Neural progenitor cell (in vitro differentiated cells): ENCODE measurements at places on chromosomes 12 and 14.

GRCh38 chr14:96265383-96266095 lies 9.5 kb downstream of the BDKRB1 start:
- DNase-seq, result no peak

- peak; percentile 96 for DNase-seq
Observed at GRCh38 chr12:2877047-2877952, at the start of the genes FOXM1 and RHNO1. FOXM1 (minus strand) TSS chr12:2877174; CDS start chr12:2874478, 2,696 bp downstream. RHNO1 (plus strand) TSS chr12:2877223; CDS start chr12:2885367, 8,144 bp downstream.

GRCh38 chr12:66188584-66189485 lies at the start of gene IRAK3:
IRAK3 (plus strand) TSS chr12:66189214; CDS start chr12:66189300, 86 bp downstream.
- peak; percentile 74 for DNase-seq

GRCh38 chr12:23618718-23619117 lies 330.8 kb downstream of the SOX5 start:
- no peak for DNase-seq

DNA sequence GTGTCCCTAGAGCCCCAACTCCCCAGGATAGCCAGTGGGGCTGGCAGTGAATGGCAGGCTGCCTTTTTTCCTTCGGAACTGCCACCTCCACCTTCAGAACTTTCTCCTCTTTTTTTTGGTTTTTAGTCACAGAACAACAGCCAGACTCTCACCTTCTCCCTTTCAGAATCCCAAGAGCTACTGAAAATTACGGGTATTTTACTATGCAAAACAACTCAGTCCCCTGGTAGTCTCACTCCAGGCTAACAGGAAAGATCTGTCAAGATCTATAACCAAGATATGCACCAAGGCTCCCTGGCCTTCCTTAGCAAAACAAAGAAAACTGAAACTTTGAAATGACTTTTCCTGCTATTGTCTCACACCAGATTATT lies 12.5 kb downstream of the PLEKHG6 start:
- DNase-seq, result no peak

DNA sequence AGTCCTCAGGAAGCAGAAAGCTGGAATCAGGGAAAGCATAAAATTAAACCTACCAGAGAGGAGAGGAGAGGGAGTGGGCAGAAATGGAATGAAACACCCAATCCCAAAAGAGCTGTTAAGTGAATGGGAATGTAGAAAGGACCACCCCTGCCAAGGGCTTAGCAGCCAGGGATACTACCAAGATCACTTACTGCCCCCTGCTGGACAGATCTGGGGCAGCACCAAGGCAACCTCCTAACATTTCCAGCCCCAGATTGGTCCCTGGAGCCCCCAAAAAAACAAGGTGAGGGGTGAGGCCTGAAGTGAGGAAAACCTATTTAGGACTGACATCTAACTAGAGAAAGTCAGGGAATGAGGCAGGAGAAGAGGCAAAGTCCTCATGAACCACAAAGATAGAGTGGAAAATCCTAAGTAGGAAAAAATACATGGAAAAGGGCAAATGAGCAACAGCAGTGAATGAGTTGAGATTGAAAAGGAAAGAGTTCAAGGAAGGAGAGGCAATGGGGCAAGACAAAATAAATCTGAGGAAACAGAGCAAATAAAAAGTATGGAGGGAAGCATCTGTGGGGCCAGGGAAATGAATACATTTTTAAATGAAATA lies 11.2 kb upstream of the FKBP11 start:
- DNase-seq, result peak; percentile 90

- DNase-seq, result no peak
Observed at GRCh38 chr14:92175811-92176210, 54.0 kb downstream of the CPSF2 start.

- no peak for DNase-seq
Observed at GRCh38 chr12:10632226-10632625, 18.8 kb upstream of the MAGOHB start.

- no peak for DNase-seq
Observed at GRCh38 chr12:47228802-47229201, 149.0 kb upstream of the AMIGO2 start.

- DNase-seq, result peak; percentile 55
Observed at GRCh38 chr12:29796823-29797263, 13.1 kb upstream of the TMTC1 start.

- DNase-seq, result no peak
Observed at GRCh38 chr12:61713121-61713520, 547.1 kb upstream of the USP15 start.

DNA sequence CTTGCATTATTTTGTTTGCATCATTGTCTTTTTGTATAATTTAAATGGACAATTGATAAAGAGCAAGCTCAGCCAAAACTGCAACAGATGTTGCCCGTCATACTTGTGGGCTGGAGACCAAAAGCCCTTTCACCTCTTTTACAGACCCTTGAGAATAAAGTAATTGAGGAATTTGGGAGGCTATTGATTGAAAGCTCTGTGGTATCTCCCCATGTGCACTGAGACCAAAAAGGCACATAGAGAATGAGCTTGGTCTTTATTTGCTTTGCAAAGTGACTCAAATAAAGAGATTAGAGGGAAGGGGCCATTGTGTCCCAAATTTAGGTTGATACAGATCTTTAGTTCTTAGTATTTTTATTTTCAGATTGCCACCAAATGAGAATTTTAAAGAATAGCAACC lies 617.6 kb downstream of the TRHDE start:
- peak; percentile 65 for DNase-seq

GRCh38 chr14:26078561-26078960 lies 519.3 kb downstream of the NOVA1 start:
- no peak for DNase-seq

DNA sequence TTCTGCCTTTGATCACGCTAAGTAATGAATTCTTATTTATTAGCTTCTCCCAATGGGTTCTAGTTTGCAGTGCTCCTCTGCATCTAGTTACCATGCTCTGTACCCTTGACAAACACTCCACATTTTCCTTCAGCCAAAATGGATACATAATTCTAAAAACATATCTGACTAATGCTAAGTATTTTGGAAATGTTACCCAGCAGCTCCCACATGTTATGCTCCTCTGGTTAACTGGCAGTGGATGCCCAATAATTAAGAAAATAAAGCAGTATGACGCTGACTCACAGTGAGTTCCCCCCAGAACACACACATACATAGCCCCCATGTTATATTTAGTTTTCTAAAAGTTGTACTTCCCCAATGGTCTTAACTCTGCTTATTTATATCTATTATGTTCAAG lies 74.6 kb downstream of the STXBP6 start:
- no peak for DNase-seq

DNA sequence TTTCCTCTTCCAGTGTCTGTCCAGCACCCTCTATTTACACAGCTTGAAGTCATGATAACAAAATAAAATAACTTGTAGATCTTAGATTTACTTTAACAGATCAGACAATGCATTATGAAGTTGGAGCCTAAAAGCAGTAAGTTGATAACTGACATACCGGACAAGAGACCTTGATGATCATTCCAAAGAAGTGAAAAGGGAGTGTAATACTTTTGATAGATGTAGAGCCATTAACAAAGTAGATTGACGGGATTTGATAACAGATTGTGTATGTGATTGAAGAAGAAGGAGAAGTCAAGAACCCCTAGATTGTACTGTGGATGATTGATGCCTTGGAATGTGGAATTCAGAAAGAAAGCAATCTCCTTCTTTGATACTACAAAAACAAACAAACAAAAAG lies 403.8 kb upstream of the MGAT4C start:
- no peak for DNase-seq

DNA sequence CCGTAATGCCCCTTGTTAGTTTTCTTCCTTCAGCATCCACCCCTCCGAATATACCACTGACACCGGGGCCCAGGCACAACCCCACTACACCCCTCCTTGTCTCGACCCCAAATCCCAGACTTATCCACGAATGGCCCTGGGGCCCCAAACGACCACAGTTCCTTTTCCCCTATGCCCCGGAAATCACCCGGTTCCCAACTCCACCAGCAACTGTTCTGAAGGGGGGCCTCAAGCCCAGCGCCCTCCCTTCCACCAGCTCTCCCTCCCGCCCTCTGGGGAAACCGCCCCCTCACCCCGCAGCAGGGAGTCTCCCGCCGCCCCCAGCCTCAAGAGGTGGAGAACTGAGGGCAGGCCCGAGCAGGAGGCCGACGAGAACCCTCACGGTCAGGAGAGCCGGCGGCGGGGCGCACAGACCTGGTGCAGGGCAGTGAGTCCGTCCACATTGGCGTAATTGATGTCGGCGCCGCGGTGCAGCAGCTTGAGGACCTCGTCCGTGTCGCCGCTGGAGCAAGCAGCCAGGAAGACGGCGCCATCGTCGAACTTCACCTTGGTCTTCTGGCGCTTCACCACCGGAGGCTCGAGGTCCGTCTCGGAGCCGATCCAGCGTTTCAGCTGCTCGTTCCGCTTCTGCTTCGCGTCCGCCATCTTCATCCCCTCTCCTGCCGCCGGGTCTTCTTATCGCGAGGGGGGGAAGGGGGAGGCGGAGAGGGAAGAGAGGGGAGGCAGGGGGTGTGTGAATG lies 446 bp downstream of the PPP1R12A start:
- DNase-seq, result no peak

DNA sequence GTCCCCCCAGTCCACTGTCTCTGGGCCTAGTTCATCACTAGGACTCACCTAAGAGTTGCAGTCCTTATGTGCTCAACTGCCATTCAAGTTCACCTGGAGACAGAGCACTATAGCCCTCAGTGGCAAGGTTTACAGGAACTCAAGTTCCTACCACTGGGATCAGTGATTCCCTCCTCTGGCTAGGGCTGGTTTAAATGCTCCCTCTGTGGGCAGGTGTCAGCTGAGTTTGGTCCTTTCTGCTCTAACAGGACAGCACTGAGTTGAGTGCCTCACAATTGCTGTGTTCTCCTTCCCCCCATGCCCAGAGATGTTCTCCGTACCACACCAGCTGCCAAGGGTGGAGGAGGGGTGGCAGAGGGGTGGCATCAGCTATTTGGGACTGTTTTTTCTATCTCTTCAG lies 20.8 kb upstream of the SAV1 start:
- DNase-seq, result no peak

DNA sequence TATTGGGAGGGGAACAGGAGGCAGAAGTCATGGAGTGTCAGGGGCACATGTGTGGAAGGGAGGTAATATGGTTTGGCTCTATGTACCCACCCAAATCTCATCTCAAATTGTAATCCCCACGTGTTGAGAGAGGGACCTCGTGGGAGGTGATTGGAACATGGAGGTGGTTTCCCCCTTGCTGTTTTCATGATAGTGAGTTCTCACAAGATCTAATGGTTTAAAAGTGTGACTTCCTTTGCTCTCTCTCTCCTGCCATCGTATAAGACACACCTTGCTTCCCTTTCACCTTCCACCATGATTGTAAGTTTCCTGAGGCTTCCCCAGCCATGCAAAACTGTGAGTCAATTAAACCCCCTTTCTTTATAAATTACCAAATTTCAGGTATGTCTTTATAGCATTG lies 41.6 kb upstream of the CDK17 start:
- no peak for DNase-seq

DNA sequence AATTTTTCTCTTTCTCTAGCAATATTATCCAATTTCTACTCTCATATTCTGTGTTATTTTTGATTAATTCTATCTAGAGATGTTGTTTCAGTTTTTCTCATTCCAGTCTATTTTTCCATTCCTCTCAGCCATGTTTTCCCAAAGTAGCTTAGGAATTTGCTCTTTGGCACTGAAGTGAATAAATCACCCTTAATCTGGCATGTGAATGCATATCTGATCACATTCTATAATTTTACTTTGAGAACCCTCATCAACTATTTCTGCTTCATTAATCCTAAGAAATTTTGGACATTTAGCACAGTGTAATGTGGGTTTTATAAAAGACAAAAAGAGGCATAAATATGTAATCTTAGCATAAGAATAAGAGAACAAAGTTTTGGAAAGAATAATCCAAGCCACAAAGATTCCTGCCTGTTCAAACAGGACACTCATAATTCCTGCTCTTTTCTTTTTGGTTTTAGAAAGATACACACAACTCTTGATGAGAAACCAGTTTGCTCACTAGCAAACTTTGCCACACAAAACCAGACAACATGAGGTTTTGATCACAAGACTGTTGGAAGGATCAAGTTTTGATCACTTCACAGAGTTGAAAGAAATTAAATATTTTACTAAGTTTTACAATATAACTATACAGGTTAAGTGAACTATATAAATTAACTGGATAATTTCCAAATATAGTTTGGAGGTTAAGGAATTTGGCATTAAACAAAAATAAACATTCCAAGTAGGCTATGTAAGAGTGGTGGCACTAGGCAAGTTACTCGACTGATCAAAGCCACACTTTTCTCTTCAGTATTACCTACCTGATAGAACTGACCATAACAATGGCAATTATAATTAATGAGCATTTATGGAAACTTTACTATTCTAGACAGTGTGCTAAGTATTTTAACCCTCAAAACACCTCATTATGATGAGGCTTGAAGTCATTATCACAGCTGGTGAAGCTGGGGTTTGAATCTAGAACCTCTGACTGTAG lies 226.6 kb upstream of the TMTC1 start:
- DNase-seq, result no peak

GRCh38 chr14:64075613-64076005 lies 218.6 kb downstream of the ESR2 start:
- no peak for DNase-seq

GRCh38 chr14:86022031-86022629 lies 492.2 kb downstream of the FLRT2 start:
- DNase-seq, result no peak

DNA sequence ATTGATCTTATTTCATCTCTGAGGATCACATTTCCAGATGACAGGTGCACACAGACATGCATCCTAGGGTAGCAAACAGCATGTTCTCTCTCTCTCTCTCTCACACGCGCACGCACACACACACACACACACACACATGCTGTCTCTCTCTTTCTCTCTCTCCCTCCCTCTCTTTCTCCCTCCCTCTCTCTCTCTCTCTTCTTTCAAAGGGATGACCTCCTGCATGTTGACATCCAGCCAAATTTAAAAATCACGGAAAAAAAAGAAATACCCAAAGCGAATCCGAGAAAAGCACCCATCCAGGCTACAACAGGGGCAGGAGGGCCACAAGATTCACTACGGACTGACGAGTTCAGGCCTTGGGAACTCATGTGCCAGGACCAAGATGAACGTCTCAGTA lies 2.3 kb downstream of the KSR2 start:
- no peak for DNase-seq

DNA sequence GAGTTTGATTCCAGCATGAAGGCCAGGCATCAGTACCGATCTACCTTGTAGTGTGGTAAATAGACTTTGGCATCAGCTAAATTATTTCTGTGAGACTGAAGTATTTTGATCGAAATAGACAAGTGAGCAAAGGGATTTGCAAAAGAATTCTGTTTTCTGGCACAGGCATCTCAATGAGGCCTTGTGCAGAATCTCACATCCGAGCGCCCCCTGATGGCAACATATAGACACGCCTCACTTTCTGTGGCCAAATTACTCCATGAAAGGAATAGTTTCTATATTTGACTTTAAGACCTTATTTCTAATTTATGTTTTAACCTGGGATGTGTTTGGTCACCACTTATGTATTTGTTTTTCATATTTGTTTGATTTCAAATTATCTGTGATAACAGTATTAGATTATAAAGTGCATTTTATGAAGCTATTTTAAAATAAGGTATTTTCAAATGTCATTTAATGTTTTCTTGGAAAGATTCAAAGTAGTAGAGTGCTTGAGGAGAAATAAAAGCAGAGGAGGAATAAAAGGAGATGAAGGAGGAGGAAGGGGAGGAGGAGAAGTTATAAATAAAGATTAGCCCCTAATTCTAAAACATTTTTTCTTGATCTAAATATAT lies 731.9 kb downstream of the NRXN3 start:
- peak; percentile 79 for DNase-seq

GRCh38 chr12:103494051-103494733 lies 1.6 kb downstream of the C12orf42 start:
- DNase-seq, result no peak

GRCh38 chr12:38776647-38777046 lies 128.7 kb downstream of the CPNE8 start:
- DNase-seq, result no peak

GRCh38 chr12:110149086-110149660 lies 25.0 kb downstream of the IFT81 start:
- DNase-seq, result no peak

GRCh38 chr14:66698503-66698902 lies 190.6 kb downstream of the GPHN start:
- DNase-seq, result no peak
